ENCODE measurements at places on chromosomes 2 and 18.
A peak's percentile ranks its signal among the peaks of the same experiment; 100 is the strongest.

DNA sequence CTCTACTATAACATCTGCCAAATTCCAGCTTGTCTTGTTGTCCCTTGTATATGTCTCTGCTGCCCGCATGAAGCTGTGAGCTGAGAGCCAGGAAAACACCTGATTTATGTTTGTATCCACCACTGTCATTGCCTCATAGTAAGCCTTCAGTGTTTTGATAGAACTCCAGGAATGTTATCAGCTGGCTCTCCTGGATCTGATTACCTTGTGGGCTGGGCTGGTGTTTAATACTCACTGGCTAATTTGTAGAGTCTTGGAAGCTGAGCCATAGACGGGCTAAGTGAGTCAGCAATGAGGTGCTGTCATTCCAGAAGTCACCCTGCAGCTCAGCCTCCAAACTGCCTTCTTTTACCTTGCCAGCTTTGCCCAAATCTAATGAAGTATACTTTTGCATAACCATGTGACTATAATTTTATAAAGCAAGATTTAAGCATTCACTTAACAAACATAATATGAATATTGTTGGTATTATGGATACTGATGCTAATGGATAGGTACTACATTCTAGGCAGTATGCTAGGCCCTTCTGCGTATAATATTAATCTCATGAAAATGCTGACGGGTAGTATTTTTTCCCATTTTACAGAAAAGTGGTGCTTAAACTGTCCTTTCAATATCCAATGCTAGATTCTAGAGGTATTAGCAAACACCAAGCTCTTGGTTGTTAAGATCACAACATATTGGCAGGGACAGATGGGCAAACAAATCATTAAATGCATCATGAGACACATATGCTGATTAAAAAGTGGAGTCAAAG lies 62.7 kb upstream of the GATA6 start:
- DNase-seq, result no peak

DNA sequence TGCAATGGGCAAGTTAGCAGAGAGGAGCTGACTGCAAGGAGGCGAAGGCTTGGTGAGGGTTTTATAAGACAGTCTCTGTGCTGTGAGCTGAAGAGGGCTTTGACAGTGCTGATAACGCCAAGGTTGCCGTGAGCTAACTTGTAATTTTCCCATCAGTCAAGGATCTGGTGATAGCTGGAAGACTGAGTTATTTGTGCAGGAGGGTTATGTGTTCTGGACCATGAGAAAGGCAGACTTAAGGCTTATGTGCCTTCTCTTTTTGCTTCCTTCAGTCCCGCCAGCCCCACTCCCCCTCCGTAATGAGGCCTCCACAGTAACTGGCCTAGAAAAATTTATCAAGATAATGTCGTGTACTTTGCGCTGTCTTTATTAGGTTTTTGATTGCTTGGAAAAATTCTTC lies 94.6 kb downstream of the RTP5 start:
- DNase-seq, result no peak

- DNase-seq, result no peak
Measured at GRCh38 chr2:120938045-120938771, 202.5 kb downstream of the GLI2 start.

DNA sequence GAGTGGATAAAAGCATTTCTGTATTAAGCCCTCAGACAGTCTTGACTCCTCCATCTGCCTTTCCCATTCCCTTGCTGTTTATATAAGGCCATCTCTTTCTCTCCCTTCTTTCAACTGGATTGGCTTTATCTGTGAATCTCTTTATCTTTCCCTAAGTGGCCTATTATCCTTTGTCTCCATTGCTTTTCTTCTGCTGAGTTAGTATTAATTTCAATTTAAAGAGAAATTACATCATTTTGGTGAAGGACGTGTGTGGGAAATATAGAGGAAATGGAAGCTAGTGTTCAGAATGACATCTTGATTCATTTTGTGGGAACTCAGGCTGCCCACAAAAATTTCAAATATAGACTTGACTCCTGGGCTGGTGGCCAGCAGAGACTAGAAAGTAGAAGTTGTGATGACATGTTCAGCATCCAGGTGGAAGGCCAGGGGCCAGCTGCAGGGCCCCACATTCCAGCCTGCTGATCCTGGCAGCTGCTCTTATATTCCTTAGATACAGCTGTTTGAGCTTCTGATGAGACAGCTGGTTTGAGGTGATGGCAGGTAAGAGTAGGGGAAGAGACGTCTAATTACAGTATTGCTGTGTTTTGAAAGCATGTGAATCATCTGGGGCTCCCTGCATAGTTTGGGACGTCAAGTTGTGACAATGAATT lies 52.3 kb downstream of the DIS3L2 start:
- DNase-seq, result peak; percentile 73

GRCh38 chr18:46276748-46277147 lies 172.6 kb downstream of the HAUS1 start:
- DNase-seq, result no peak

- DNase-seq, result peak; percentile 63
Measured at GRCh38 chr18:7177116-7177744, 53.7 kb upstream of the LRRC30 start.

- no peak for DNase-seq
Measured at GRCh38 chr2:222492683-222493082, 68.3 kb downstream of the SGPP2 start.
